ENCODE measurements at places on chromosomes 4 and X.

GRCh38 chrX:126575911-126576310 lies 23.3 kb upstream of the DCAF12L1 start:
- DNase-seq = no peak

DNA sequence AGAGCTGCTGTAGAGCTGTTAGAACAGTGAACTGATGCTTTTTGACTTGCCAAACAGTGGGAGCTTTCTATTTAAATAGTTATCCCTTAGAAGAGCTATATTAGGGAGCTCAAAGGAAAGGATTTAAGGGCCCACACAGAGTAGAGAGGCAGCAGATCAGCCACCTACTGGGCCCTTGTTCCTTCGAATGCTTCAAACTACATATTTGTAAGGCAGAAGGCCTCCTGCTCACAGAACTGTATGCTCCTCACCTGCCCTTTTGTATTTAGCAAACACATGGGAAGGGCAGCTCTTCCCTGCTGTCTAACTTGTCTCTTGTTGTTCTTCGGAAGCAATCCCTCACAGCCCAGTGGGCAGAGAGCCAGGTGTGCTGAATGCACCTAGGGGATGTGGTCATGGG lies 38.0 kb downstream of the IL1RAPL1 start:
- DNase-seq = no peak

GRCh38 chr4:108001540-108002135 lies 11.9 kb downstream of the HADH start:
- no peak for DNase-seq

GRCh38 chr4:109833756-109834155 lies 6.0 kb downstream of the RRH start:
- DNase-seq = no peak

GRCh38 chr4:113409181-113409580 lies 352.4 kb downstream of the CAMK2D start:
- no peak for DNase-seq

DNA sequence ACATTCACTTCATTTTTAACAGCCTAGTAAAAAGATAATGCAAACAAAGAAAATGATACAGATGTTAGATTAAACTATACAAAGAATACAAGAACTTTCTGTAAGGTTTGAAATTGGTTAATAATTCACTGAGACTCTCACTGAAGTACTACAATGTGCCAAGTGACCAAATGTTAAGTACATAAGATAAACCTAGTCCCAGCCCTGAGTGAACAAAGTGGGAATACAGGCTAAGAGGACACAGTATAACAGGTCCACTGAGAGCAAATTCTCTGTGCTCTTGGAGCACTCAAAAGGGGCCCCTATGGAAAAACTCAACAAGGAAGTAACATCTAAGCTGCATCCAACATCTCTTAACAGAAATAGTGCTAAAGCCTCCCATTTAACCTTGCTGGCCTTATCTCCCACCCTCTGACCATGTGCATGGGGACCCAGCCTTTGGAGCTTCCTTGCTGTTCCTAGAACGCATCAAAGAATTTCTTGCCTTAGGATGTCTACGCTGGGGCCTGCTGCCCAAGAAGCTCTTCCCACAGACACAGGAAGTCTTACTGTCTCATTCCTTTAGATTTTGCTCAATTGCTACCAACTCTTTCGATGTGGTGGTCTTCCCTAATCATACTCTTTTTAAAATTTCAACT lies 113.4 kb downstream of the ZAR1 start:
- DNase-seq = no peak

- DNase-seq = no peak
Measured at GRCh38 chr4:152258804-152259708, 276.8 kb downstream of the FBXW7 start.

GRCh38 chr4:72895408-72895807 lies 174.1 kb downstream of the COX18 start:
- DNase-seq = no peak

DNA sequence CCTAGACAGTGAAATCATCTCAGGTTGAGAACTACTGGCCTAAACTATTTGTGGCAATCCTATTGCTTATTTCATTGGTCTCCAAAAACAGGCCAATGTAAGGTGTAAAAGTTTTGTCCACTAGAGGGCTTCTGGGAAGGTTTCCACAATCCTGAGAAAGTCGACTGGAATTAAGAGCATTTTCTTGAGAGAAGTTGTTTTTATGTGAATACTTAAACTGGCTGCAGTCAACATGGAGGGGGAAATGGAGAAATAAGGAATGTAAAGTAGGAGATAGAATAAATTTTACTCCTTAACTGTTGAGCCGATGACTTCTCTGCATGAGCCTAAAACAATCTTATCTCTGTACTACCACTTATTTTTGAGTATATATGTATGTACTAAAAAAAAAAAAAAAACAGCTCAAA lies 11.0 kb upstream of the EIF4E start:
- no peak for DNase-seq

- no peak for DNase-seq
Measured at GRCh38 chr4:70712604-70713452, 8.9 kb upstream of the RUFY3 start.

GRCh38 chr4:58451707-58452106 lies 1341.5 kb upstream of the IGFBP7 start:
- no peak for DNase-seq

DNA sequence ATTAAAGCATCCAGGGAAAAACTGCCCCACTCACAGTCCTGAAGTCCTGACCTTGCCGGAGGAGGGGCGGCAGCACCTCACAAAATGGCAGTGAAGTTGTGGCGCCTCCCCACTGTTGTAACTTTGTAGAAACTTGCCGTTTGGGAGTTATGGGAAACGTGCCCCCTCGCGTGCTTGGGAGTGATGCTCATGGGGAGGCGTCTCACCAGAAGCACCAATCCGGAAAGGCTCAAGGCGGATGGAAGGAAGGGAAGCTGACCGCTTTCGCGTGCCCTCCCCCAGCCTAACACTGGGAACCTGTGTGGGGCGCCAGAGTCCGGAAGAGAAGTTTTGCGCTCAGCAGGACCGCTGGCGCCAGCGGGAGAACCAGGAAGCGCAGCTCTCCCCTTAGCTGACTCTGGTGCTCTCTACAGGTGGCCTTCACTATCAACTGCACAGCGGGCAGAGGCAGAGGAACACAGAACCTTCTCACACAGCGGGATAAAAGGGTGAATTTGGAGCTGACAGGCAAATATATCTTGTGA lies at the start of the genes CT45A10 and SAGE1:
Gene CT45A10 (minus strand): TSS at position 151 of the 524 bp plus-strand sequence. CDS start 8,100 bp downstream, outside the sequence.
Gene SAGE1 (plus strand): TSS at position 423 of the 524 bp plus-strand sequence. CDS start 2,527 bp downstream, outside the sequence.
- no peak for DNase-seq

- no peak for DNase-seq
Measured at GRCh38 chrX:110989447-110989846, 106.5 kb upstream of the PAK3 start.

DNA sequence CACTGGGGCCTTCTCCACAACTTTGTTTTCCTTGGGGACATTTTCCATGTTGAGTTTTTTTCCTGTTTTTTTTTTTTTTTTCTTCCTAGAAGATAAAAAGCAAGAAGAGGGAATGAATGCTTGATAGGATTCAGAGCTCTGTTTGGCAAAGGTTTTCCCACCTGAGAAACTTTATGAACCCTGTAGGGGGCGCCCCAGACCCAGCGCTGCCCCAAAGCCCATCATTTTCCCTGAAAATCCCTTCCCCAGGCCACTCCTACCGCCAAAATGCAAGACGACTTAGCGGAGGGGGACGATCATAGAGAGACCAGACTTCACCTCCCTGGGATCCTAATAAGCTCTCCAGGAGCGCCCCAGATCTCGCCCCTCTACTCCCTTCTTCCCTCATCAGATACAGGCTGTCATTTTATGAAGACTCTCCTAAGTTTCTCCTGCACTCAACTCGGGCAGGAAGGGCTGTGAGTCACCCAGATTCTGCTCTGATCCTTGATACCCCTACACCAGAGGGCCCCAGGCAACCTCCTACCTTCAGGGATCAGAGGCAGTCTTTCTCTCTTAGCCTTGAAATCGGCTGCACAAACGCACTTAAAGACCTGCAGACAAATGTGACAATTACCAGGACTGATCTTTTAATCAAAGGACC lies 1.4 kb downstream of the BEX5 start:
- peak; percentile 21 for DNase-seq

DNA sequence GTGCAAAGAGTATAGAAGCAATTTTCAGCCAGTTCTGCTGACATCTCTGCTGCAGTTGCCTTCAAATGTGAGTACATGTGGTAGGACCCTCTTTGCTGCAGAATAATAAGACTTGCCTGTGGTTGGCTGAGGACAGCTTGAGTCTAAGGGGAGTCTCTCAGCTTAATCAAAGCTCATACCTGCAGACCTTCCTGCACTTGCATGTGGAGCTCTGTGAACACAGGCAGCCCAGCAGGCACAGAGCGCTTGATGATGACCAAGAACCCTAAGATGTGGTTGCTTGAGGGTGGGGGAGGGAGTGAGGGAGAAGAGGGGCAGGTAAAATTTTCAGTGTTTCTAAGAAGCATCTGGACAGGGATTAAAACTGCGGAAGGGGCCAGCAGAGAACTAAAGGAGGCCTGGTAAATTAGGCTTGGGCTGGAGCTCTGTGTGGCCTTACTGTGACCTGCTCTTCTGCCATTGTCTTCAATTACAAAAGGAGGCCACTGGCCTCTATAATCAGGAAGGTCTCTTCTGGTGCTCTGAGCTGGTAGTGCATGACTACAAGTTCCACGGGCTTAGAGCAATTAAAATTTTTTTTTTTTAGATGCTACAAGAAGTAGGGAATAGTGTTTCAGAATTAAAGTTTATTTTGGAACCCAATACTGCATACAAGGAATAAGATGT lies 59.9 kb upstream of the CHRNA9 start:
- DNase-seq = no peak

DNA sequence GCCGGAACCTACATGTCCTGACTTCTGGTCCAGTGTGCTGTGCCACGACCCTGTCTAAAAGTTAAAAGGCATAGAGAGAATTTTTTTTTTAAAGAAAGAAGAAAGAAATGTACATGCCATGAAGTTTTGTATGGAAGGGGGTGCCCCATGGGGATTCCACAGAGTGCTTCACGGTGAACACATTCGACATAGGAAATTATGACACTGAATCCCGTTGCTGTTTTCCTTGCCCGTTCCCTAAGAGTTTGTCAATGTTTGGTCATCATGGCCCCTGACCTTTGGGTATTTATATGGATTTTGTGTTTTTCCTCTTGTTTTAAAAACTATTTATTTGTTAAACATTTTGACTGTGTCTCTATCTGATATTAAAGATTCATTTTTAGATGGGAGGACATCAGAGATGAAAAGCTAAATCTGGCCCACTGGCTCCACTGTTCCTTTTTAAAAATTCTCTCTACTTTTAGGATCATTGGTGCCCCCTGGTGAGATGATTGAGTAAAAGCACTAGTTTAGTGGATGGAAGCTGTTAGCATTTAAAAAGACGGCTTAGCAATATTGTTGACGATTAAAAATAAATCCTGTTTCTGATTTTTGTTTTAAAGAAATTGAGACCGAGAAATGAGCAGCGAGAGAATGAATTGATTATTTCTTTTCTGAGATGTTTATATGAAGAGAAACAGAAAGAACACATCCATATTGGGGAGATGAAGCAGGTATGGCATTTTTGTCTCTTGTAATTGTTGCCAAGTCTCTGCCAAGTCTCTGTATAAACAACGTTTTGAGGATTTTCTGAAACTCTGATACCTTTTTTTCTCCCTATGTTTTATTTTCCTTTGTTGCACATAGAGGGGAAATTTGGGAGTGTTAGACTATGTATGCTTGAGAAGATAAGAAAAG lies 75.0 kb downstream of the PTTG2 start:
- DNase-seq = no peak

Measured in activated CD4-positive, alpha-beta T cell treated with anti-CD3 and anti-CD28 coated beads, Interleukin-2, amount 50 U/mL, for 48 hours (primary cell).